Choroid plexus epithelial cell (primary cell): ENCODE measurements at places on chromosomes 1 and 21.
A peak's percentile ranks its signal among the peaks of the same experiment; 100 is the strongest.

- no peak for DNase-seq
Observed at GRCh38 chr1:236514703-236515442, 8.9 kb upstream of the LGALS8 start.

DNA sequence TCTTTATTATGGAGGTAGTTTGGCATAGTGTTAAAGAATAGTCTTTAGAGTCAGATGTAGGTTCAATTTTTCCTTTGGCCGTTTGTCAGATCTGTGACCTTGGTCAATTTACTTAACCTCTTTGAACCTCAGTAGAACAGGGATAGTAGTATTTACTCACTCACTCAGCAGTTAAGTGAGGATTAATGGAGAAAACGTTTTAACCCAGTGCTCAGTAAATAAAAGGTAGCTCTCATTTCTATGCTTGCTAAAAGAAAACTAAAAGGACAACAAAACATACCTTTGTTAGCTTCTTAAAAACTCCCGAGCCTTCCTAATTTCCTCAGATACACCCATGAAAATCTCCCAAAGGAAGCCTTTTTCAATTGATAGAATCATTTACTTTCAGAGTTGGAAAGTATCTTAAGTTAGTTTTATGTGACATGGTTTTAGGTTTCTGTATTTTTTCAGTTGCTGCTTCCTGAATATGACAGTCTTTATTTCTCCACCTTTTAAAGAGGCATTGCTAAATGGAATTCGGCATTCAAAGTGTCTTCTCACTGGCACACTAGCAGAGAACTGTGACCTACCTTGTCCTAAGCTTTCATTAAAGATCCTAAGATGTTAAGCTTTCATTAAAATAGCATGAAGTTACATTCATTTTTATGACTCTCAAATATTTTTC lies 7.8 kb downstream of the ABCD3 start:
- no peak for DNase-seq

GRCh38 chr21:16418226-16418625 lies 688.4 kb downstream of the USP25 start:
- DNase-seq: peak; percentile 71

DNA sequence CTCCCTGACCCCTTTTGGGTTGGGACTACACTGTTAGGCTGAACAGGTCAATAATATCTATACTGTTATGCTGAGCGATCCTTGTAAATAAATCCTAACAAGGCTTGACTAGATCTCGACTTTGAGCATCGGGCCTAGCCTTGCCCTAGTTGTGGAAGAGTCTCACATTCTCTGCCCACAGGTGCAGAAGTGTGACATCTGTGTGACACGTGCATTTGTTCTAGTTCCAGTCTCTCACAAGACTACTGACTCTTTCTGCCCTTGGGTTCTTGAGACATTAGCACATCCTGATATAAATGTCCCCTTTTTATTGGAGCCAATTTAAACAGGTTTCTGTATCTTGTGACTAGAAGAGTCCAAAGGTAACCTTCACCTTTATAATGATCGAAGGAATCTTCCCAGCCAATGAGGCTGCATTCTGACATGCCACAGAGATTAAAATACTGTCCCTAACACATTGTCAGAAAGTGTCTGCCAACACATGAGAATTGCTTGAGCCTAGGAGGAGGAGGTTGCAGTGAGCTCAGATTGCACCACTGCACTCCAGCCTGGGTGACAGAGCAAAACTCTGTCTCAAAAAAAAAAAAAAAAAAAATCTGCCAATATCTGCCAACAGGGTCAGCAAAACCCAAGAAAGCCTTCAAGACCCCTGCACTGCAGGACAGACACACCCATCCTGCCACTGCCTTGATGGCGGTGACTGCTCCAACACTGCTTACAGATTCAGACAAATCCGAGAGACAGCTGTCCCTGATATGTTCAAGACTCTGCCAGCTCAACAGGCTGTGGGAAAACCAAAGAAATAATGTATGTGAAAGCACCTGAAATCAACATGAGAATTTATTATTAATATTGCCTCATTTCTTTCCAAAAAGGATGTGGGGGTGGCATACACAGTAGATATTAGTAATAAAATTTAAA lies 56.5 kb upstream of the PSEN2 start:
- DNase-seq: no peak

DNA sequence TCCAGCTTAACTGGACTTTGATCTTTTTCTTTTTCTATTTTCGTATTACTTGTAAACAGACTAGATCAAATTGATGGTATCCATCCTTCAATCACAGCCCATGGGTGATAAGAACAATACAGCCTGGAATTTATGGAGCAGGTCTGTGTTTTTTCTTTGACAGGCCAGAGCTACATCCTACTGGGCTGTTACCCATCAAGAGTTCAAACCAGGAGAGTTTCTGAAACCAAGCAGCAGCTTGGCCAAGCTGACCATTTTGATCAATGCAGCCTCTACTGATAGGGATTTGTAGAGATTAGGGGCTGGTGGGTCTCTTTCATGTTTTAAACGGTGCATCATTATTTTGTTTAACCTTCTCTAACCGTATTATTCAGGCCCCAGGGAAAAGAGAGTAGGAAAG lies 24.3 kb upstream of the CCDC190 start:
- DNase-seq: no peak

DNA sequence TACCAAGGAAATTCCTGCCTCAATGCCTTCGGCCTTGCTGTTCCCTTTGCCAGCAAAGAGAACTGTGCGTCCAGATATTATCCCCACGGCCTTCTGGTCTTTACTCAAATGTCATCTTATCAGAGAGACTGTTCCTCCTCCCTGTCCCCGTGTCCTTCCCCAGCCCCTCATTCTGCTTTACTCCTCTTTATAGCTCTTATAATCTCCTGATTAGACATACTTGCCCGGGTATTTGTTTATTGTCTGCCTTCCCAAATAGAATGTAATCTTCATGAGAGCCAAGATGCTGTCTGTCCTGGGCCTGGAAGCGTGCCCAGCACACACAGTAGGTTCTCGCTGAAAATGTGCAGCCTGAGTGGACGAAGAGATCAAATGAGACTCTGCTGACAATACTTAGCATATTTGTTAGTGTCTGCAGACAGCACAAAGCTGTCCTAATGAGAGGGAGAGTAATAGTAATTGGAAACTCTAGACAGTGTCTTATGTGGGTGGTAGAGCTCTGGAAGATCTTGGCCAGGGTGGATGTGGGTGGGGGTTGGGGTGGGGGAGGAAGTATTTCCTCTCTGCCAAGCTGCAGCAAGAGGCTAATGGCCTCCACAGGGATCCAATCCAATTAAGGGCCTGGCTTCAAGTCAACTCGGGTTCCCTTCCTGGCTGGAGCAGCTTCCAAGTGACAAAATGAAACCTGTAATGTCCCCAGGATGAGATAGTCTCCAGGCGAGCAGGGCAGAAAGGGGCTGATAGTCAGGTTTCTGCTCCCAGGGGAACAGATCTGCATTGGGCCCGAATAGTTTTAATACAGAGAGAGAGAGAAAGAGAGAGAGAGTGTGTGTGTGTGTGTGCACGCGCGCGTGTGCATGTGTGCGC lies 9.5 kb upstream of the CLIC4 start:
- DNase-seq: peak; percentile 55

DNA sequence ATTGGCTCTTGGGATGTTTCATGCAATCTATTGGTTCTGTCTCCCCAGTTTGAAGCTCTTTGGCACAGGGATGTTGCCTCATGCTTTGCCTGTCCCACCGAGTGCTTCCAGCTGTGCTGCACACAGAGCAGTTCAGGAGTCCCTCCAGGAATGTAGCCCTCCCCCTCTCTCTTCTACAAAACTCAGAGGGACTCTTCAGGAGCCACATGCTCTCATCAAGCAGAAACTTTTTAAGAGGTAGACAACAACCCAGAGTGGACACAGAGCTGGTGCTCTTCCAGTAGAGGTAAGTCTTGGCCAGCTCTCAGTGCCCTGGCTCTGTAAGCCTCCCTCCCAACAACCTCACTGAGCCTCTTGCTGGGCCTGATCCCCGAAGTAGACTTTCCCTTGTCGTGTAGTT lies 11.6 kb upstream of the ZNF697 start:
- peak; percentile 67 for DNase-seq

- no peak for DNase-seq
Observed at GRCh38 chr21:35144978-35145377, 95.9 kb upstream of the RUNX1 start.

DNA sequence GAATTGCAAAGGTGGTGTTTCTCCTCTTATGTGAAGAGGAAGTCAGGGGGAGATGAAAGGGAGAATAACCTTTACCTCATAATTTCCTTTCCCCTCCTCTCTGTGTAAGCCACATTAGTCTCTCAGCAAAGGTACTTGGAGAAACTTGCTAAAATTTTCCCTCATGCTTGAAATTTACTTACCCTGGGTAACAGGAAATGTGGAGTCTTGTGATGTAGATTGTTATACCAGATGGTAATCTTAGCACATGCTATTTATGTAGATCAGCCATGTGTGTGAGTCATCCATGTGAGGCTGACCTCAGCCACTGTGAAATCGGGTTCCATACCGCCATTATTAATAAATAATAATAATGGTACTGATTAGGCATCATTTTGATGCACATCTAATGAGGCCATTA lies 128.4 kb downstream of the TGFB2 start:
- DNase-seq: peak; percentile 90

DNA sequence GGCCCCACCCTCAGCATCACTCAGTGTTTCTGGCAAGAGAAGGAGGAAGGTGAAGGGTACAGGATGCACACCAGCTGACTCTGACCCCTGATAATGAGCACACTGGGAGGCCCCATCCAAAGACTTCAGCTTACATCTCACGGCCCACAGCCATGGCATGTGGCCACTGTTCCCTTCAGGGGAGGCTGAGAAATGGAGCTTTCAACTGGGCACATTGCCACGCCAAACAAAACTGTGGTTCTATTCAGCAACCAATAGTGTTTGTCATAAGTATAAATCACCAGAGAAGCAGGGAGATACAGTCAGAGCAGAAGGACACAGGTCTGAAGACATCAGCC lies 12.7 kb upstream of the TRAF3IP3 start:
- peak; percentile 94 for DNase-seq
